ENCODE measurements at places on chromosomes 1 and 21.
A peak's percentile ranks its signal among the peaks of the same experiment; 100 is the strongest.

DNA sequence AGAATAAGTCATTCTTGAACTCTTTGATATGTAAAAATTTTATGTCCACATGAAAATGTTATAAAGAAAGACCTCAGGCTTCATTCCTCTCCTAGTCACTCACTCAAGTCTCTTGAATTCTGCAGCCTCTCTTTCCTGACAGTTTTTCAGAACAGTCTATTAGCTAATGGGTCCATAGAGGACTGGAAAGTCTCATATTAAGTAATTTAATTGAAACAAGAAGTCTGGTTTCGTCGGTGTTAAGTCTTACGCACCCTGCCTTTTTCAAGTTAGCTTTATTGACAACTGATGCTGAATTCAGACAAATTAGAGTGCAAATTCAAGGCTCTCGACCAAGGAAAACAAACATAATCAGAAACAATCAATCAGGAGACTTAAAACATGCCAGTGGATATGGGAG is 105.8 kb downstream of the GREM2 start:
- no peak for DNase-seq

DNA sequence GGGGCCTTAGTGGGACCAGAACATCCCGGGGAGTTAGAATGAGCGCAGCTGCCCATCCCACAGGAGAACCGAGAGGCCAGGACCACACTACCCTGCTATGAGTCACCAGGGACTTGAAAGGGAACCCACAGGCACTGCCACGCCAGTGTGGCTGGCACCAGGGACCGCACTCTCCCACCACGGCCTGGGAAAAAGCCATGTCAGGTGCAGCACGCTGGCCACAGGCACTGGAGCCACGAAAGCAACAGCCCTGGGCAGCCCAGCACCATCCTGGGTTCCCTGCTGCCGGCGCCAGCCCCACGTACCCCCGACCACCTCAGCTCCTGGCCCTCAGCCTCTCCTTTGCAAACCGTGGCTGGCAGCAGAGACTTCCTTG is 14.1 kb upstream of the TMEM240 start:
- no peak for DNase-seq

- DNase-seq = no peak
These were observed 81.1 kb upstream of the ST6GALNAC5 start for GRCh38 chr1:76786222-76786621.

DNA sequence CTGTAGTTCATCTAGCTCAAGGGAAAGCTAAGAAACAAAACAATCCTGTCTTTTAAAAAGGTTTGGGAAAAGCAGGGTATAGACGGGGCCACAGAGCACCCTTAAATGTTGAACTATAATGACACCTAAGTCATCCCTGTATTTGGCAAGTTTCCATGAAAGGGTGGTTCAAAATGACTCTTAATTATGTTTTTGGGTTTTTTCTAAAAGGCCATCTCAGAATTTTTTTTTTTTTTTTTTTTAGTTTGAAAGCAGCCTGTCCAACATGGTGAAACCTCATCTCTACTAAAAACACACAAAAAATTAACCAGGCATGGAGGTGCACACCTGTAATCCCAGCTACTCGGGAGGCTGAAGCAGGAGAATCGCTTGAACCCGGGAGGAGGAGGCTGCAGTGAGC is 22.2 kb downstream of the TOMM20 start:
- DNase-seq = no peak

DNA sequence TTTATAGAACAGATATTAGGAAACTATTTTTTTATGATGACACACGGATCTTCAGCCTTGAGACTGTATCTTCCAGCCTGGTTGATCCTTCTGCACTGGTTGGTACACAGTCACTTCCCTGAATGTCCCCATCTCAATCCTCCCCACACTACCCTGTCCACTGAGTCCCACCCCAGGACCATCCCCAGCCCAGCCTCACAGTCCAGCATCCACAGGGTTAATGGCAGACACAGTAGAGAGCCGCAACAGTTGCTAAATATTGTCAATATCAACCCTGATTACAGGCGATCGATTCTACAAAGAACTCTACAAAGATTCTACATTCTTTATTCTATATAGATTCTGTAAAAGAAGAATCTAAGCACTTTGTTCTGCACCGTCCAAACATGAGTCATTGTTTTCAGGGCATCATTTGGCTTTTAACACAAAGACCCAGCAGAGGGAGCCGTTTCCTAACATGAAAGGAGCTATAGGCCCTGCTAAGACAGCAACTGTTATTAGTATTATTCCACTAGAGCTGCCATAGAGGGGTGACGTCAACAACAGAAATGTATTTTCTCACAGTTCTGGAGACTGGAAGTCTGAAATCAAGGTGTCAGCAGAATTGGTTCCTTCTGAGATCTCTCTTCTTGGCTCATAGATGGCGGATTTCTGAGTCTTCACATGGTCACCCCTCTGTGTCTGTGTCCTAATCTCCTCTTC is 30.1 kb upstream of the IFNAR2 start:
- DNase-seq = peak; percentile 74

DNA sequence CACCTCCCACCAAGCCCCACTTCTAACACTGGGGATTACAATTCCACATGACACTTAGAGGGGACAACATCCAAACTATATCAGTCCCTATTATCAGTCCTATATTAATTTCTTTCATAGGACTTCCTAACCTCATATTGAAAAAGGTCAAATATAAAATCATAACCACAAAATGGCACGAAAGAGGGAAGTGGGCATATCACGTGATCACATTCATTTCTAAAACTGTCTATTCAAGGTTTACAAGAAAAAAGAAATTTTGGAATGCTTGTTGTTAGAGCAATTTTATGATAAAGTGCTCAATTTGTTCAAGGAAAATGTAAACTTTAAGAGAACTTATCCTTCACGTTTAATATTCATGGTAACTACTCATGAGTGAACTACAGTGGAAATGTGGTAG is 13.2 kb upstream of the CDC7 start:
- DNase-seq = no peak

- no peak for DNase-seq
These were observed 2.7 kb downstream of the DPT start for GRCh38 chr1:168726281-168726680.

DNA sequence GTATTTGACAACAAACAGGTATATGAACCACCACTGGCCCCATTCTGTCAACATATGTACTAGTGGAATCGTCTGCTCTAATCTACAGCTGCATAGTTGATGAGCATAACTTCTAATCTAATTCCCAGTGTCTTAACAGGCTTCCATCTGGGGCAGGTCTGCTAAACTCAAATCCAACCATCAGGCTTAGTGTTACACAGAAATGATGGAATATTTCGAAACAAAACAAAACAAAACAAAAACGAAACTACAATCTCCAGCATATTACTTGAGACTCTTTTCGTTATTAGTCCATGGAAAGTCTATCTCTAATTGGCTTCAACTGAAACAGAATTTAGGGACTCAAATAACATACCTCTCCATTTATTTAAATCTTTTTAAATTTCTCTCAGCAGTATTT is 37.6 kb downstream of the DIPK1A start:
- DNase-seq = no peak

DNA sequence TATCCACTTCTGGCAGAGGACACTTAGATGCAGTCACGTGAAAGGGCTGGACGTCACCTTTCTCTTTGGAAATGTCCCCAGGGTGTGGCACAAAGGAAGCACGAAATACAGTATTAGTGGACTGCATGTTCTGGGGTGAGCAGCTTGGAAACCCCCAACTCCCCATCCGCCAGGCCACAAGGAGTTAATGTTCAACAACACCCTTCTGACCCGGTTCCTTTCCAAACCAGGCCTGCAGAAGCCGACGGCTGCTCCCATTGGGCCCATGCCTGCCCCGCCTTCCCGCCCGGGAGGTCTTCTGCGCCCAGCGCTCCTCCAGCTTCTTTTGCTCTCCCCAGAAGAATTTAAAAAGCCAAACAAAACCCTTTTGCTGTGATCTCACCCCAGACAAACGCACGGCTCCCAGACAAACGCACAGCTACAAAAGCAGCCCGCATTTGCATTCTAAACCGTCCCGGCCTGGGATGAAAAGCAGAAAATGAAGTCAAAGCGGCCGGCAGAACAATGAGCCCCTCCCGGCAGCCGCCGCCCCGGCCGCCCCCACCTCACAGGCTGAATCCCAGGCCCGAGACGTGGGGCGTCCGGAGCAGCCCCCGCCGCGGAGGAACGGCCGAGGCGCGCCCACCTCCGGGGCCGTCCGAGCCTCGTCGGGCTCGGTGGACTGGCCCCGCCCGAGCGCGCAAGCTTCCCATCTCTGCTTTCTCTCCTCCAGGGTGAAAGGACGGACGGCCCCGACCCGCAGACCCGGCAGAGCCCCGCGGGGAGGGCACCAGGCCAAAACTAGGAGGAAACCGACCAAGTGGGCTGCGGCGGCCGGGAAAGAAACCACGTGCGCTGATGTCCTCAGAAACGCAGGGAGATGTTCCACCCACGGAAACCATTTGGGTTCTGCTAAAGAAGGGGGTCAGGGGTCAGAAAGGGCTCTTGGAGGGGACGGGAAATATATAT is 101.9 kb downstream of the PLPP3 start:
- DNase-seq = peak; percentile 14

GRCh38 chr1:100921110-100921706 is 25.3 kb downstream of the SLC30A7 start:
- DNase-seq = peak; percentile 30

DNA sequence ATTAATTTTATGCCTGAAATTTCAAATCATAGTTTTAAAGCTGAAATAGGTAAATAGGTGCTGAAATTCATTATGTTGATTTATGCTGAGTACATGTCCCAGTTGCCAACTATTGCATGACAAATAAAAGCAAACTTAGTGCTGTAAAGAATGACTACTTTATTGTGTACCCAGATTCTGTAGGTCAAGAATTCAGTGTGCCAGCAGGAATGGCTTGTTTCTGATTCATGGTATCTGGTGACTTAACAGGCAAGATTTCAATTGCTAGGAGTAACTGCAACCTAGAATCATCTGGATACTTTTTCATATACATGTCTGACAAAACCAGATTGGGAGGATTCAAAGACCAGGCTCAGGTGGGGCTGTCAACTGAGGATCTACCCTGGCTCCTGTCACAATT is 678.4 kb upstream of the ADAMTS5 start:
- DNase-seq = no peak

DNA sequence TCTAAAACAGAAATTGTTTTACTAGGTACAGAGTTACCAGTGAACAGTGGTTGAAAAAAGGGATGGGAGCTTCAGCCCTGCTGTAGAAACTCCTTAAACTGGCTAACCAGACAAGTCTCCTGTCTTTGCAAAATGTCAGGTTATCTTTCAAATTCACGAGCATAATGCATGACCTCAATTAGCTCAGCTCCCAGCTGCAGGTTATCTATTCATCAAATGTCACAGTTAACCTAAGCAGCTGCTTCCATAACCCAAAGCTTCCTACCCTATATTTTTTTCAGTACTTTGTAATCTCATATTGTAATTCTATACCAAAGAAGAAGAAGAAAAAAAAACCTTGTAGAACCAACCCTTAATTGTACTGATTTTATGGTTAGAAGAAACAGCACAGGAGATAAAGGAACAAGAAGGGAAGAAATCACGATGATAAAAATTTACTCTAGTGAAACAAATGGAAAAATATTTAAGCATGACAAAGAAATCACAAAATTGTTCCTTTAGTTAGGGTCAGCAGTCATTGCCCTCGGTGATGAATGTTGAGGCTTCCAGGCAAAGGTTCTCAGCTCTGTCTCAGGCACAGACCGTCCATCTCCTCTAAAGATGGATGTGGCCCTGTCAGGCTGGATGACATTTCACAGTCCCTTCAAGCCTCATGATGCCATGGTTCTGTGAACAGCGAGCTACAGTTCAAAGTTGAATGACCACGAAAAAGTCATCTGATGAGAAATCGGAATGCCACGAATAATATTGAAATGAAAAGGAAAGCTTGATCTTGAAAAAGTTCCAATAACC is 95.9 kb downstream of the PLD5 start:
- DNase-seq = no peak

GRCh38 chr1:237293804-237294203 is 251.8 kb downstream of the RYR2 start:
- DNase-seq = no peak

GRCh38 chr1:228887960-228888359 is 152.7 kb downstream of the RHOU start:
- no peak for DNase-seq

DNA sequence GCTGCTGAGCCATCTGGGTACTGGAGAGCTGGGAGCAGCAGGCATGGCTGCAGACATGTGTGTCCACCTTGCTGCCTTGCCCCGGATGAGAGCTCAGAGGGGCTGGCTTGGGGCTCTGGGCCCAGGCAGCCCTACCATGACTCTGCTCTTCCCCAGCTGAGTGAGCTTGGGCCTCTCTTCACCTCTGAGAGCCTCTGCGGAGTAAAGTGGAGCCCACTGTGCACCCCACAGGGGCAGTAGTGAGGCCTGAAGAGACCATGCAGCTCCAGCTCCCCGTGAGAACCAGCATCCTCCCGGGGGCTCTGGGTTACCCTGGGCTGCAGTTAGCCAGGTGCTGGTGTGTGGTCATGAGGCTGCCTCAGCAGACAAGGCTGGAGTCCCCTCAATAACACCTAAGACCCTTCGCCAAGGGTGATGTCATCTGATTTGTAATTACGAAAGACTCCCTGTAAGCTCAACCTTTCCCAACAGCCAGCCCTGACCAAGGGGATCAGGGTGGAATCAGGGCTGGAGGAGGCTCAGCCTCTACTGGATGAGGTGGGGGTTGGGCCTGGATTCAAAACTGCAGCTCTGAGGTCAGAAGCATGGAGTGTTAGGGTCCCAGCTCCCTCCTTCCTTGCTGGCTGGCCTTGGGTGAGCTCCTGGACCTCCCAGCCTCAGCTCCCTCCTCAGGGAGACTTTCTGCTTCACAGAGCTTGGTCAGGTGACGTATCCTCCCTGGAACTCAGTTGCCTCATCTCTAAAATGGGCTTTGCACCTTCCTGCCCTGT is 308.0 kb downstream of the MATN1 start:
- peak; percentile 15 for DNase-seq

GRCh38 chr1:1034439-1034781 is 14.5 kb downstream of the AGRN start:
- DNase-seq = no peak

GRCh38 chr1:212481438-212481767 is 48.7 kb downstream of the NENF start:
- DNase-seq = no peak

- DNase-seq = no peak
These were observed 5.6 kb upstream of the RGS4 start for GRCh38 chr1:163063610-163064009.

DNA sequence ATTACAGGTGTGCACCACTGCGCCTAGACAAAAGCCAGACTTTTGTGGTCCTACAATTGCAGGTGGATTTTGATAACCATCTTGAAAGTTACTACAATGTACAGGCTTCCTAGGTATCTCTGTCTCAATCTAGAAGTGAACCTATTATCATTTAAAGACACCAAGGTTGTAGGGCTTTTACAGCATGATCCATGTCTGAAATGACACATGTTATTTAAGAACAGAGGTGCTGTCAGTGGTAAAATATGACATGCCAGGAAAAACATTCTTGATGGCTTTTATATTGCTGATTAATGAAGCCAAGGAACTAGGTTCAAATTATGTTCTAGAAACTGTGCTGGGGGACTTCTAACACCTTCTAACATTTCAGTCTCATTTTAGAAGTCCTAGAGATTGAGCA is 253.1 kb downstream of the SDCCAG8 start:
- peak; percentile 2 for DNase-seq

- DNase-seq = no peak
These were observed 143.5 kb downstream of the DMRTA2 start for GRCh38 chr1:50279622-50280330.

GRCh38 chr1:43541141-43541540 is 10.5 kb downstream of the PTPRF start:
- DNase-seq = no peak
